ENCODE measurements at places on chromosomes 6 and 20. TPM values are rescaled to one million over a fixed set of nuclear protein-coding genes. Genes with fewer than 3 reads are reported as not detected.

DNA sequence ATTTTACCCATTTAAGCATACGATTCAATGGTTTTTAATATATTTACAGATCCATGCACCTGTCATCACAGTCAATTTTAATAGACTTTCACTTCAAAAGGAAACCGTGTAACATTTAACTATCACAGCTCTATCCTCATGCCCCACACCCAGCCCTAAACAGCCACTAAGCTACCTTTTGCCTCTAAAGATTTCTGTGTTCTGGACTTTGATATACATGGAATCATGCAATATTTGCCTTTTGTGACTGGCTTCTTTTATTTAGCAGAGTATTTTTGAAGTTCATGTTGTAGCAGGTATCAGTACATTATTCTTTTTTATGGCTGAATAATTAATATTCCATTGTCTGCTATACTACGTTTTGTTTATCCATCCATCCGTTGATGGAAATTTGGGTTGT lies 50.3 kb upstream of the STX16 start:
- no peak for DNase-seq

Gene HLA-DOB
- 0.11 TPM for total RNA-seq

DNA sequence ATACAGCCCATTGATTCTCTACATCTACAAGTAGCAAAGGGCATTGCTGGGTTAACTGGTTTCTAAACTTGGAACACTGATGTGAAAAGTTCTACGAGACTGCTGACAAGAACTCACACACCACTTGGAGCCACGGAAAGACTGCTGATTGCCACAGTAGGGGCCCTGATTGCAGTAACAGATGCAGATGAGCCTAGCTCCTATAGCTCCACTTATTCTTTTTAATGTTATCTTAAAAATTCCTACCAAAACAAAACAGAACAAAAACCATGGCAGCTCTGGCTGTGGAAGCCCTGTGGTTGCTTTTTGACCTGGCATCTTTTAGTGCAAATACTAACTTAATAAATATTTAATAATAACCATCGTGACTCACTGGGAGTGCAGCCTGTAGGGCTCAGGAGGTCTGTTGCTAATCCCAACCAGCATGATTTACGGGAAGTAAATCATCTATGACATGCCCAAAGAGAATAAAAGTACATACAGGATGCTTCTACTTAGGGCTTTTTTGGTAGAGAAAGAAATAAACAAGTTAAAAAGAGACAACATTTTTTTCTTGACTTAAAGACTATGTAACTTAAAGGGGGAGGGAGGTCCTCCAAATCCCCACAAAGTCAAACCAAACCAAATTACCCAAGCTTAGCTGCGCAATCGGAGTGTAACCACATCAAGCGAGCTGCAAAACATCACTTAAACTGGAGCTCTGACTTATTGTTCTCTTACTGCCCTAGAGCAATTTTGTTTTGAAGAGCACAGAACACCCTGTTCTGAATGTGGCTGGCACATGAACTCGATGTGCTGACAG lies 87.2 kb downstream of the FKBP5 start:
- no peak for DNase-seq

GRCh38 chr6:11413117-11413687 lies 124.3 kb upstream of the TMEM170B start:
- no peak for DNase-seq

Gene CCND3
- total RNA-seq, result 21.1 TPM

DNA sequence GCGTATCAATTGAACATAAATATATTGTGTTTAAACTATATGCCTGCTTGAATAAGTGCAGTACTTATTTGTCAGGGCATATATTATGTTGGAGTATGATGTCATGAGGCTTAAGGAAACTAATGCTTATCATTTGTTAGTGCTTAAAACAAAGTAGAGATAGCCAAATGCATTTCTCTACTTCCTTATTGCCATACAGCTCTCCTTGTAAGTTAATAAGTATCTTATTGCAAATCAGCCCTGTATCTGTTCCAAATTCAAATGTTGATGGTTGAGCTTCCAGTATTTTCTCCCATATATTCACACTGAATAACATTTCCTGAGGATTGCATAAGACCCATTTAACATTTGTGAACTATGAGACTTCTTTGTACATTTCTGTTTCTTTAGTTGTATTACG lies 57.8 kb downstream of the CARMIL1 start:
- DNase-seq, result no peak

- no peak for DNase-seq
These were observed 140.0 kb upstream of the NUP153 start for GRCh38 chr6:17846762-17847161.

DNA sequence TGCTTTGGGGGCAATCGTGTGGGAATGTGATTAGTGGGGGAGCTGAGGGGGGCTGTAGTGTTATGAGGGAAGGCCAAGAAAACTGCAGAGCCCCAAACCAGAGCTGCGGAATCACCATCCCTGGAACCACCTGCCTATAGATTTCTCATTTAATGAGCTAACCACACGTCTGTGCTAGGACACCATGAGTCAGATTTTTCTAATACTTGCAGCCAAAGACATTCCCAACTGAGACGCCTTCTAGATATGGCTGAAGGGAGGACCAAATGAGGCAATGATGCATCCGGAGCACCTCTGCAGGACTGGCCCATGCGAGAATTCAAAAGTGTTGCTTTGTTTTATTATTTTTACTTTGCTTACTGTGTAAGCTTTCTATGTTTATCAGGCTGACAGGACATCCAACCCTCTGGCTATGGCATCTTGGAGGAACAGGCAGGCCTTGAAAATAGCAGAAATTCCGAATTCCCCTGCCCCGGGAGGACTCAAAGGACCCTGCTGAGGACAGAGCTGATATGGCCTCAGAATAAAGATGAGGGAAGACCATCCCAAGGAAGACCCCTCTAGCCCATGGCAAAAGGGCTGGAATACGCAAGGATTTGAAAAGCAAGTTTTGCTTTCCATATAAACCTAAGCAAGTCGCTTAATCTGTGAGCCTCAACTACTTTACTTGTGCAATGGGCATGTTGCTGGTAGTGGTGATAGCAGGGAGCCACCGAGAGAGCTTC lies 3.1 kb upstream of the PTGIS start:
- no peak for DNase-seq

DNA sequence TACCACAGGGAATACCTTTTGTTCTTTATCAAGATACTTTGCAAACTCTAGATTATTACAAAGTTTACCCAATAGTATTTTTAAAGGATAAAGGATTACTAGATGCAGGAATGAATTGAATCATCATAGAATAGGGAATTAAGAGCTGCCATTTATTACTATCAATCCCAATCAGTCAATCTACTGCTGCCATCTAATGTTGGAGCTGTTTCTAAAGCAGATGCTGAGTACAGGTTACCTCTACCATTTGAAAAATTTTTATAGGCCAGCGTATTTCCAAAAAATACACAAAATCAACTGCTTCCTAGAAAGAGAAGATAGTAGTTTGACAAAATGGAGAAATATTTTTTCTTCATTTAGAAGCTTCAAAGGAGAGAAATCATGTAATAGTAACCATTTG lies 520.4 kb downstream of the ADGRB3 start:
- no peak for DNase-seq

- no peak for DNase-seq
These were observed 9.9 kb downstream of the ANKRD66 start for GRCh38 chr6:46756469-46757213.

GRCh38 chr20:8787090-8787489 lies 281.8 kb upstream of the PLCB4 start:
- no peak for DNase-seq

GRCh38 chr6:163404825-163405265 lies 9.7 kb upstream of the QKI start:
- no peak for DNase-seq

GRCh38 chr6:15642276-15642675 lies 20.6 kb downstream of the DTNBP1 start:
- DNase-seq, result no peak

Gene PHACTR1
- total RNA-seq, result 30.7 TPM

DNA sequence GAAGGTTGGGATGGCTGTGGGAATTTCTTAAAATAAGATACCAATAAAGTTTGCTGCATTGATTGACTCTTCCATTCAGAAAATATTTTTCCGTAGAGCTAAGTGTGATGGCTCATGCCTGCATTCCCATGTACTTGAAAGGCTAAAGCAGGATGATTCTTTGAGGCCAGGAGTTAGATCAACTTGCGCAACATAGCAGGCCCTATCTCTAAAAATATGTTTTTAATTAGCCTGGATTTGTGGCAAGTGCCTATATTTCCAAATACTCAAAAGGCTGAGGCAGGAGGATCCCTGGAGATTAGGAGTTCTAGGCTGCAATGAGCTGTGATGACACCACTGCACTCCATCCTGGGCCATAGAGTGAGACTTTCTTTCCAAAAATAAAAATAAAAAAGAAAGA lies 431.2 kb upstream of the PTCHD4 start:
- DNase-seq, result no peak
